Retina (tissue), 1 donor: ENCODE measurements at places on chromosomes 1 and 21.

DNA sequence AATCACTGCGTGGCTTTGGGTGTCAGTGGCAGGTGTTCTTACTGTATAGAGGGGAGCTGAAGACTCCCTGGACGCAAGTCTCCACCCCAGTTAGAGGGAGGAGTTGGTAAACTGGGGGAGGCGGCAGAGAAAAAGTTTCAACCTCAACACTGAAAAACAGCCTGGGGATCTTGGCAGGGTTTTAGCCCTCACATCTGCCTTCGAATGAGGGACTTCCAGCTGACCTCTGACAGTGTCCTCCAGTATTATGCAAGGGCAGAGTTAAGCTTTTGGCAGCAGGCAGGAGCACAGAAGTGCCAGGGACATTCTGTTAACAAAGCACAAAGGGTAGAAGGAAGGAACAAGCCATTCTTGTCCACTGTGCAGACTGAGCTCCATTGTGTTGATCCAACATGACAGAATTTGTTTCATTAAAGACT lies 41.2 kb upstream of the RAB4A start:
- no peak for DNase-seq

GRCh38 chr1:179016706-179017382 lies 8.8 kb upstream of the FAM20B start:
- no peak for DNase-seq

GRCh38 chr1:6612641-6613360 lies 730 bp upstream of the PHF13 start:
- peak; percentile 82 for DNase-seq

- no peak for DNase-seq
Measured at GRCh38 chr1:243494741-243495431, 239.0 kb downstream of the SDCCAG8 start.
